Esophagus muscularis mucosa (tissue), 4 donors: ENCODE measurements at places on chromosomes 11 and 22. TPM values are rescaled to one million over a fixed set of nuclear protein-coding genes. Genes with fewer than 3 reads are reported as not detected.

Gene KDM4D
- total RNA-seq: 0.46 TPM

GRCh38 chr22:29798801-29799200 is 31.6 kb downstream of the UQCR10 start:
- no peak for DNase-seq

GRCh38 chr22:46902436-46902835 is 140.0 kb downstream of the TBC1D22A start:
- no peak for DNase-seq

Gene TYR
- total RNA-seq: not detected

- no peak for DNase-seq
Measured at GRCh38 chr22:41947424-41948080, 600 bp upstream of the CENPM start.

Gene DMC1
- total RNA-seq: 1.7 TPM

DNA sequence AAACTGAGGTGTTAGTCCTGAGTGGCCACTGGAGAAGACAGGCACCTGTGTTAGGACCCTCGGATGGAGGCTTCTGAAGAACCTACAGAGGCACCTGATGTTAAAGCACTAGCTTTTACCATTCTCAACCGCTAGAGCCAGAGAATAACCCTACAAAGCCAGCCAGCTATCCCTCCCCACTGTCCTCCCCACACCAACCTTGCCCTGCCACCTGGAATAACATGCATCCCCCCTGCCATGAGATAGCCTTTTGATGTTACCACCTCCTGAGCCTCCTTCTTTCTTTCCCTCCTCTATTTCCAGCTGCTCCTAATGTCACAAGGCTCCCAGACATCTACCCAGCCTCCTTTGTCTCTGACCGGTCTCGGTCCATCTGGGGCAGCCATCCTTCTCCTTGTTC is 28.1 kb downstream of the COMMD9 start:
- no peak for DNase-seq

Gene GRIK4
- 0.69 TPM for total RNA-seq

GRCh38 chr22:19260804-19261203 is 30.7 kb downstream of the CLTCL1 start:
- no peak for DNase-seq

Gene OR52N4
- total RNA-seq: not detected

DNA sequence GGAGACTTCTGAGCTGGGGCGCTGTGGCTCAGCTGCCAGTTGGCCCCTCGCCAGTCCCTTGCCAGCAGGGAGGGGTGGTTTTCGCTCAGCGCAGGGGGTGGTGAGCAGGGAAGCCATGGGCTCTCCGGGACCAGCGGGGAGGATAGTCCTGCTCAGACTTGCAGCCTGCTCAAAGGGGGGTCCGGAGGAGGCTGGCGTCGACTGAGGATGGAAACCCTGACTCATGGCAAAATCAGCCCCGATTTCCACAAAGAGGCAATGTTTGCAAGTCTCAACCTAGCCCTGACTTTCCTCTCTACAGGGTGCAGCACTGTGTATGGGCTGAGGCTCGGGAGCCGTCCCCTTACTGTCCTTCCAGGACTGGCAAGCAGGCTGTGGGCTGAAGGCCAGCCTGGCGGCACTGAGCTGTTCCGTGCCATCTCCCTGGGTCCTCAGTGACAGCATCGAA is 35.1 kb downstream of the FBLN1 start:
- DNase-seq: no peak

DNA sequence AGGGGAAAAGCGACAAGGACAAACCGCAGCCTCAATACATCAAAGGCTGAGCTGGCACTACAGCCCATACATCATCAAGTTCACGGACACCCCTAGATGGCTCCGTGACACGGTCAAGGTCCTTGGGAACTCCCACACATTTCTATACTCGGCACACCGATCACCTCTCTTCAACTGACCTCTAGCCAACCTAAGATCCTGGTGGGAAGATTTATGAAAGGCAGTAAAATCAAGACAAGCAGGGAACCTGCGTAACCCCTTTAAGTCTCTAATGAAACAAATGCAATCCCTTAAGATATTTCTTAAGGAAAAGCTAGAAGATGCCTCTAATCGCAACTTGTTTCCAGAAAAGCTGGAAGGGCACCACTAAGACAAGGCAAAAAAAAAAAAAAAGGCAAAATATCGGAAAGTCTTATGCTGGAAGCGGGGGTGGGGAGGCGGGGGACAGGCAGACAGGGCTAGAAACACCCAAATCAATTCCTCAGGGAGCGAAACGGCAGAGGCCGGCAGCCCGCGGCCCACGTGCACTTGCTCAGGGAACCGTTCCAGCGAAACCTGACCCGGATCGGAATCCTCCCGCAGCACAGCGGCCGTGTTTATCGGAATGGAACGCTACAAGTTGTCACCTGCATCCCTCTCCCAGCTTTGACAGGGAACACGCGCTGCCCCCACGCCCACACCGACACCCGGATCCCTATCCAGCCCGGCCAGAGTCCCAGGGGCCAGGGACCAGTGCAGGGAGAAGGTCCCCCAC is 1.4 kb downstream of the ARHGAP20 start:
- no peak for DNase-seq

DNA sequence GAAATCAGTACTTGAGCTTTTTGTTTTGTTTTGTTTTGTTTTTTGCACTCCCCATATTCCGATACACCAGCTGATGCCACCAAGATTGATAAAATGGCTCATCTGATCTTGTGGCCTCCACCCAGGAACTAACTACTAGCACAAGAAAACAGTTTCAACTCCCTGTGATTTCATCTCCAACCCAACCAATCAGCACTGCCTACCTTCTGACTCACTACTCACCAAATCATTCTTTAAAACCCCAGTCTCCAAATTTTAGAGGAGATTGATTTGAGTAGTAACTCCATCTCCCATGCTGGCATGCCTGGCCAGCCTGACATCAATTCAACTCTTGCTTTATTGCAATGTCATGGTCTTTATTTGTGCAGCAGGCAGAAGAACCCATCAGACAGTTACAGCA is 16.1 kb upstream of the CRTAM start:
- no peak for DNase-seq

DNA sequence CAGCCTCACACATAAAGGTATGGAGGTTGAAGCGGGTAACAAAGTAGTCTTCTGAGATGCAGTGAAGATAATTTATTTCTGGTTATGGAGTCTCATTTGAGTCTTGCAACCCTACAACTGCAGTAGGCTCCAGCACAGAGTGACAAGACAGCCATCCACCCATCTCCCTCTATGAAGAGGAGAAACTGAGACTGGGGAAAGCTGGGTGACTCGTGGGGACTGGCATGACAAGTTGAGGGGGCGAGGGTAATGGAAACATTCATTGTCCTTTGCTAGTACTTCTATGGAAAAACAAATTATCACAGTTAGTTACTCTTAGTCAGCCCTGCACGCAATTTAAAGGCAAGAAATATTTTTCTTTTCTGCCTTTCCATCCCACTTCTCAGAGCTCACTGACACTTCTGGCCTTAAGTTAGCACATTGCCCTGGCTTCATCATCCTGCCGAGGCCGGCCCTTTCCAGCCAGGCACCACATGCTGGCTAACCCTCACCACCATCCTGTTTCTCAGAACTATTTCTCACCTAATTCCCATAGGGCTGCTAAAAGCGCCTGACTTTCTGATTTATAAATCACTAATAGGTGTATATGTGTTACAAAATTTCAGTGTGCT is 361.1 kb downstream of the ETS1 start:
- DNase-seq: no peak

- no peak for DNase-seq
Measured at GRCh38 chr11:69196783-69197169, 41.0 kb downstream of the SMIM38 start.
